ENCODE measurements at places on chromosomes 2 and 18.

DNA sequence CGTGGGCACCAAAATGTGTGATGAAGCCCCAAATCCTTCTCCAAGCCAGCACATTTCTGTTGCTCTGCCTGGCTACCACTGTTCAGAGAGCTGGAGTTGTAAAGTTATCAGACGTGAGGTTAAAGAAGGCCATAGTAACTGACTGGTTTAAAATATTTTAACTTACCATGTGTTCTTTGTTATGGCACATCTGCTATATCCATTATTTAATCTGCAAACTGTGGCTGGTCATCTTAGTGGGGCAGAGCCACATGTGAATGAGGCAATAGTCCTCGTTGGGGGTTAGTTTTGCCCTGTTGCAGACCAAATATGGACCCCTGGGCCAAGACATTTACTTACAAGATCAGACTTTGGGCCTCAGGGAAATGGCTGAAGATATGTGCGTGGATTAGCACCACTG, 214.4 kb upstream of the RASGRP3 start:
- DNase-seq = no peak

GRCh38 chr2:110713513-110714362, 18.6 kb upstream of the ACOXL start:
- no peak for DNase-seq

GRCh38 chr2:95051626-95052025, 26.1 kb downstream of the MAL start:
- DNase-seq = no peak

DNA sequence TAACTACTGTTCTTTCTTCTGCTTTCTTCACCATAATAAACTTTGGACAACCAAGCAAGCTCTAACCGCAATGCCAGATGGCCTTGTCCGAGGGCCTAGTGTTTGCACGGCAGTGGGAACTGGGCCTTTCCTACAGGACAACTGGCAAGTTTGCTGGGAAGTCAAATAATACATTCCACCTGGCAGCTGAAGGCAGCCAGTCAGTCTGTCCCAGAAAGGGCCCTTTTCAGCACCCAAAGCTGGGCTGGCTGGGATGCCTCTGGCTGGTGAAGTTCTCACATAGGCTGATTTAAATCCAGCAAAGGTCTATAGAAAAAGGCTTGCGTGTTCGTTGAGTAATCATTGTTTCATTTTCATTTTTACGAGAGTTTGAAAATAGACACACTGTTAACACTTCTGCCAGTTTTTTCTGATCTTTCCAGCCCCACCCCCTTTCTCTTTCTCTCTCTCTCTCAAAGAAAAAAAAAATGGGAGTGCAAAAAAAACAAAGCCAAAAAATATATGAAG, 110.0 kb upstream of the EPAS1 start:
- DNase-seq = no peak

- no peak for DNase-seq
Observed at GRCh38 chr2:53695575-53695974, 72.0 kb upstream of the CHAC2 start.

DNA sequence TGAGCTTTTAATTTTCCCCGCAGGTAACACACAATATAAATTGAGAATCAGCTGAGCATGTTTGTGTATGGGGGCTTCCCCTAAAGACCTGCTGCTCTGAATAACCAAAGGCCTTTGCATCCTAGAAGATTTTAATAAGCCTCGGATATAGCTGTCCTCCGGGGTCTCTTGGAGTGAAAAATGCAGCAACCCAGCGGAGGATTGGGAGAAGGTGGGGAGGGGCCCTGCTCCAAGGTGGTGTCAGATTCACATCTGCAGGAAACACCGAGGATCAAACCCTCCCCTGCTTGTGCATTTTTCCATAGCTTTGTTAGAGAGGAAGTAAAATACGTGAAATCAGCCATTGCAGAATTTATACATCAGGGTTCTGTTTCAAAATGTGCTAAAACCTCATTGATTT, 63.0 kb upstream of the OTOF start:
- no peak for DNase-seq

- no peak for DNase-seq
Observed at GRCh38 chr2:65661980-65662653, 229.7 kb upstream of the SPRED2 start.

GRCh38 chr18:3214855-3215637, 4.7 kb downstream of the MYOM1 start:
- no peak for DNase-seq

GRCh38 chr18:50716902-50717301, 102.9 kb downstream of the MRO start:
- no peak for DNase-seq

DNA sequence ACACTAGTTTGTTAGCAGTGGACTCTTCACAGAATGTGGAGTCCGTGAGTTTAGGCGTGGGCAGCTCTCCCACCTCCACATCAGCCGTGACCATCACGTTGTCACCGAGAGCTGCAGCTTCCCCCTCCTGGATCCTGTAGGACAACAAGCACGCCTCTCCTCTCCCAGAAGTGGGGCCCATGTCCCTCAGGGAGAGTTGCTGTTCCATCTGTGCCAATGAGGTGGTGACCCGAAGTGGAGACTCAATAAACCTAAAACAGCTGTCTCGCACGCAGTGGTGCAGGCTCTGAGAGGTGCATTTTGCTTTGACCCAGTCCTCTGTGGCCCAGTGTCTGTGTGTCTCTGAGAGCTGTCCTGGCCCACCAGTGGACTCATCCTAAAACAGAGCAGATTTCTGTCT, 456.5 kb upstream of the SOX11 start:
- no peak for DNase-seq

GRCh38 chr2:133821107-133821760, 253.0 kb upstream of the NCKAP5 start:
- DNase-seq = no peak

GRCh38 chr2:165871025-165871424, 77.0 kb upstream of the GALNT3 start:
- no peak for DNase-seq

GRCh38 chr18:78429127-78430108, 550.2 kb upstream of the SALL3 start:
- DNase-seq = no peak

DNA sequence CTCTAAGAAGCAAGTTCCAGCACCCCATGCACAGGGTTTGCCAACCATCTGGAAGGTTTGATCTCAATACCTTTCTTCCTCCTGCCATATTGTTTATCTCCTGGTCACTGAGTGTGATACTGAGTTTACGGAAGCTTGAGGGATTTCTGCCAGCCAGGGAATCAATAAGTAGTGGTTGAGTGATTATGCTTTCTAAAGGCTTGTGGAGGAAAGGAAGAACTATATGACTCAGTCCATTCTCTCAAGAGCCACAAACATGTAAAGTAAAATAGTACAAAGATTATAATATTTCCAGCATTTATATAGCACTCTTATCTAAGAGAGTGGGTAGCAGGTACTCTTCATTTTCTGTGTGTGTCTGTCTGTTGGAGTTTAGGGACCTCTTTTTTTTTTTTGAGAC, 49.2 kb downstream of the SLC4A3 start:
- no peak for DNase-seq

GRCh38 chr2:36165132-36165531, 190.4 kb upstream of the CRIM1 start:
- DNase-seq = no peak

DNA sequence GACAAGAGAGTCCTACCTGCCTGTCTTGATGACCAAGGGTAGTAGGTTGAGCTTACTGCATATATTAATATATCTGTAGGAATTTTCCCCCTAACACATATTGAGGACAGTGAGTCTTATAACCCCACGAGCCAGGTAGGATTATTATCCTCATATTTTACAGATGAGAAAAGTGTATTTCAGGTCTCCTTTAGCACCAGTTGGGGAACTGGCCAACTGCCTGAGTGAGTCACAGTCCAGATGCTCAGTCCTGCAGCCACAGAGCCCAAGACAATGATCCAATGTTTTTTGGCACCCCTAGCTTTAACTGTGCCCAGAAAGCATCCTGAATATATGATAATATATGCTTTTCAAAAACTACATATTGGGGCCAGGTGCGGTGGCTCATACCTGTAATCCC, 30.8 kb upstream of the GLS start:
- peak; percentile 60 for DNase-seq

GRCh38 chr2:108320326-108320922, 31.7 kb downstream of the SULT1C2 start:
- no peak for DNase-seq

- DNase-seq = no peak
Observed at GRCh38 chr2:103249462-103249861, 487.6 kb downstream of the TMEM182 start.

Measured in SJCRH30 (cell line).